ENCODE measurements at places on chromosomes 5 and 9. TPM values are rescaled to one million over a fixed set of nuclear protein-coding genes. Genes with fewer than 3 reads are reported as not detected.

- no peak for DNase-seq
Observed at GRCh38 chr5:126464016-126464415, 40.8 kb downstream of the GRAMD2B start.

- no peak for DNase-seq
Observed at GRCh38 chr5:179124273-179124852, 64.2 kb downstream of the ZNF354C start.

DNA sequence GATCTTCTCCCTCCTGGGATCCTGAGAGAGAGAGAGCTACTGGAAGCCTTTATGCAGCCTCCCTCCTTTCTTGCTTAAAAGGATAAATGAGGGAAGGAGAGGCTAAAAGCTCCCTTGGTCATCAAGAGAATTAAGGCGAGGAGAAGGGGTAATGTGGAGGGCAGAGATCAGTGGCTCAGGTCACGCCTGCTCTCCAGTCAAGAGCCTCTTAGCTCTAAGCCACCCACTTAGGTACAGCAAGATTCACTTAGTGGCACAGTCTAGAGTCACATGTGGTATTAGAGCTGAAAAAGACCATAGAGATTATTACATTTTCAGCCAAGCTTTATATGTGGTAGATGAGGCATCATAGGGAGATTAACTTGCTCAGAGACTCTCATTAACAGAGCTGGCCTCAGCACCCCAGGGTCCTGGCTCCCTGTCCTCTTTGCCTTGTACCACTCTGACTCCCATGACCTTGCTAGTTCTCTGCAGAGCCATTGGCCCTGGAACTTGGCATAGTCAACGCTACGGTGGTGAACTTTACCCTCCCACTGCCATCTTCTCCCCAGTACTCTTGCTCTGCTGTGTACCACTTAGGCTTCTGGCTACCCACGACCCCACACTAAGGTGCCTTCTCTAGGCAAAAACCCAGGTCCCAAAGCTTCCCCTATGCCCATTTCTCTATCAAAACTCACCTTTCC, 37.6 kb downstream of the MFAP3 start:
- no peak for DNase-seq

GRCh38 chr5:78626009-78626571, 22.5 kb downstream of the LHFPL2 start:
- no peak for DNase-seq

- DNase-seq, result no peak
Observed at GRCh38 chr5:68592351-68592750, 376.8 kb downstream of the PIK3R1 start.

GRCh38 chr5:138605254-138605972, 30.2 kb upstream of the HSPA9 start:
- no peak for DNase-seq

- DNase-seq, result no peak
Observed at GRCh38 chr5:39765366-39765765, 340.6 kb upstream of the DAB2 start.

- no peak for DNase-seq
Observed at GRCh38 chr9:136051837-136052471, 43.1 kb downstream of the NACC2 start.

DNA sequence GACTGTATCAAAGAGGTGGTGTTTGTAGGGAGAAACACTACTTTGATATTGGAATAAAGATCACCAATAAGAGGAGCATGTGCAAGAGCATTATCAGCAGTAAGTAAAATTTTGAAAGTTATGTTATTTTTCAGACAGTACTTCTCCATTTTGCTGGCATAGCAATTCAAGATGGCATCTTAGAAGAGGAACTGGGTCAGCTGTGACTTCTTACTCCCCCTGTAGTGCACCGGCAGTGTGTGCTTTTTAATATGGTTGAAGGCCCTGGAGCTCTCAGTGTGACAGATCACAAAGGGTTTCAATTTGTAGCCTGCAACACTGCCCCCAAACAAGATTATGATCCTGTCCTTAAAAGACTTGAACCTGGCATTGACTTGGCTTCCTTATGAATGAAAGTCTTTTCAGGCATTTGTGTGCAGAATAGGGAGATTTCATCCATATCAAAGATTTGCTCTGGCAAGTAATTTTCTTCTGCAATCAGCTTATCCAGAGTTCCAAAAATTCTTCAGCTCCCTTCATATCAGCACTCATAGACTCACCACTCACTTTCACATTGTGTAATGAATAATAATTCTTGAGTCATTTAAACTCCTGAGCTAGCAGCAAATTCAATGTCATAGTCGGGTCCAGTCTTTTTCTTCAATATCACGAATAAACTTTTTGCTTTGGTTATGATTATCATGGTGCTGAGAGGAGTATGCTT, 105.7 kb upstream of the MAMDC2 start:
- no peak for DNase-seq

DNA sequence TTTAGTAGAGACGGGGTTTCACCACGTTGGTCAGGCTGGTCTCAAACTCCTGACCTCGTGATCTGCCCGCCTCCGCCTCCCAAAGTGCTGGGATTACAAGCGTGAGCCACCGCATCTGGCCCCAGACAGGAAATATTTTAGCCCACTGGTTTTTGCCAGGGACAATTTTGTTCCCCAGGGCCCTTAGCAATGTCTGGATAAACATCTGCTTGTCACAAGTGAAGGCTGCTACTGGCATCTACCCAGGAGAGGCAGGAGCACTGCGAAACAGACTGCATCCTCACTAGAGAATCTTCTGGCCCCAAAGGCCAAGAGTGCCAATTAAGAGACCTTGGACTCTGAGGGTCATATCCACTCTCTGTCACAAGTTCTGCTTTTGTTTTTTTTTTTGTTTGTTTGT, 2.4 kb upstream of the TPRN start:
- no peak for DNase-seq

GRCh38 chr9:68726489-68726888, 21.4 kb downstream of the PIP5K1B start:
- no peak for DNase-seq

- no peak for DNase-seq
Observed at GRCh38 chr9:79604921-79605562, 33.3 kb downstream of the TLE4 start.

GRCh38 chr9:100377015-100377414, 24.3 kb upstream of the TEX10 start:
- DNase-seq, result no peak

- no peak for DNase-seq
Observed at GRCh38 chr5:158133369-158133768, 274.4 kb upstream of the CLINT1 start.

The MRPS2 gene
- 46.8 TPM for total RNA-seq

The PCDHGA6 gene
- total RNA-seq, result 6.9 TPM

The WDR36 gene
- total RNA-seq, result 55.1 TPM

The RGS3 gene
- 76.0 TPM for total RNA-seq

The VLDLR gene
- total RNA-seq, result 19.8 TPM
